Karpas-422 (cell line): ENCODE measurements at places on chromosomes 6 and 20.
A peak's percentile ranks its signal among the peaks of the same experiment; 100 is the strongest.

DNA sequence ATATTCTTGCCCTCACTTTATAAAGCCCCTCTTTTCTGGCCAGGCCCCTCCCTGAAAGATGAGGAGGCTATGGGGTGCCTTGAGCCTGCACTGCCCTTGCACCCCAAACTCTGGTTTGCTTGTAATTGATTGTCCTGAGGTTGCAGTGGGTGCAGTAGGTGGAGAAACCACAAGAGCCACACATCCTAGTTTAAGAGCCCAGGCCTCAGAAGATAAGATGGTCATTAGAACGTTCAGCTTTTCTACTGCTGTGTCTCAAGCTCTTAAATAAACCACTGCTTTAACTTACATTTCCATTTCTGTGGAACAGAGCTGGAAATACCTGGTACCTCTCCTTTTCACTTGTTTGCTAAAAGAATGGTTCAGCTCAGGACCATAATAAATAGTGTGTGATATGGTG lies 9.0 kb downstream of the MRAP2 start:
- no peak for DNase-seq

- no peak for DNase-seq
Measured at GRCh38 chr6:150266963-150267685, 101.7 kb upstream of the IYD start.

DNA sequence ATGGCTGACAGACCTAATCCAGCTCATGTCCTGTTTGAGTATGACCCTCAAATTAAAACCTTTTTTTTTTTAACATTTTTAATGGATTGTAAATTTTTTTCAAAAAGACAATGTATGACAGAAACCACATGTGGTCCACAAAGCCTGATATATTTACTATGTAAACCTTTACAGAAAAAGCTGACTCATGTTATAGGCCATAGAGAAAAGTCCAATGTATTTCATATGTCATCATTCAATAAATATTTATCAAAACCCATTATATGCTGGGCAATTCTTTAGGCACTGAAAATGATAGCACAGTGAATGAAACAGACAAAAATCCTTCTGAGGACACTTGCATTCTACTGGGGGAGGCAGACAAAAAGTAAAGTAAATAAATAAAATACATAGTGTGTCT lies 826.2 kb upstream of the FLRT3 start:
- DNase-seq = no peak

DNA sequence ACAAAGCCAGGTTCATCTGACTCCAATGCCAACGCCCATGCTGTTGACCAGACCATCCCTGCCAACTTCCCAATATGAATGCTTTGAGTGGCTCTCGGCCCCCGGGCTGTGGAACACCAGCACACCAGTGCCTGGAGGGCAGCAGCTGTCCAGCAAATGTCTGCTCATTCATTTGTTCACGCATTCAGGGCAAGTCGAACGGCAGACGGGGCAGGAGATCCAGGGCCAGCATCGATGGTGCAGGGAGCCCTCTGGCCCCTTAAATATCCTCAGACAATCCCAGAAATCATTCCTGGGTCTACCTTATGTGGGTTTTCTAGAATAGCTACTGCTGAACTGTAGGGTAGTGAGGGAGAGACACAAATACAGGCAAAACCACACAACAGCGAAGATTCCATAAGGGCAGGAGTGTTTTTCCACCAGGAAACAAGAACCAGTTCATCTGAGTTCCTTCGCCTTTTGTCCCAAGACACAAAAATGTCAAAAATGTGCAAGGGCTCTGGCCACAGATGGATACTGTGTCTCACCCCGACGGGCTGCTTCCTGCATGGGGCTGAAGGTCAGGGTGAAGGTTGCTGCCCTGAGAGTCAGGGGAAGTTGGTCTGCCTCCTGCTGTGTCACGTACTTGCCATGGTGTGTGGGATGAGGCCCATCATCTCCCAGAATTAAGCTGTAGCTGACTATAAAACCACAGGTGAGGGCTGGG lies 15.5 kb downstream of the RIPOR3 start:
- no peak for DNase-seq

- no peak for DNase-seq
Measured at GRCh38 chr20:47801079-47801478, 15.8 kb upstream of the SULF2 start.

- peak; percentile 7 for DNase-seq
Measured at GRCh38 chr6:20892365-20892764, 358.1 kb downstream of the CDKAL1 start.

DNA sequence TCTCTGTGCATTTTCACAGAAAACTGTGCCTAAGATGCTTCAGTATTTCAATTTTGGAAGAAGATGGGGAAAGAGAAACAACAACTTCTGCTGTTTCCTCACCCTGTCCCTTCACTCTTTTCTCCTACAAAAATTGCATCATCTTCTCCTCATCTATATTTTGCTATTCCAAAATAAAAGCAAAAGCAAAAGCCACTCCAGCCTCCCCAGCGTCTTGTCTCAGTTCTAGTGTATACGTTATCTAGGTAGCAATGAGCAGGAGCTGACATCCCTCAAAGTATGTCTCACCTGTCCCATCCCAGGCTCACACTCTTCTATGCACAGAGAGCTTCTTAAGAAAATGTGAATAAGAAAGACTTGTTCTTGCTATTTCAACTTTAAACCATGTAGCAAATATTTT lies 163.8 kb upstream of the TAB2 start:
- DNase-seq = no peak

GRCh38 chr6:168071620-168072019 lies 7.4 kb downstream of the FRMD1 start:
- DNase-seq = peak; percentile 48

DNA sequence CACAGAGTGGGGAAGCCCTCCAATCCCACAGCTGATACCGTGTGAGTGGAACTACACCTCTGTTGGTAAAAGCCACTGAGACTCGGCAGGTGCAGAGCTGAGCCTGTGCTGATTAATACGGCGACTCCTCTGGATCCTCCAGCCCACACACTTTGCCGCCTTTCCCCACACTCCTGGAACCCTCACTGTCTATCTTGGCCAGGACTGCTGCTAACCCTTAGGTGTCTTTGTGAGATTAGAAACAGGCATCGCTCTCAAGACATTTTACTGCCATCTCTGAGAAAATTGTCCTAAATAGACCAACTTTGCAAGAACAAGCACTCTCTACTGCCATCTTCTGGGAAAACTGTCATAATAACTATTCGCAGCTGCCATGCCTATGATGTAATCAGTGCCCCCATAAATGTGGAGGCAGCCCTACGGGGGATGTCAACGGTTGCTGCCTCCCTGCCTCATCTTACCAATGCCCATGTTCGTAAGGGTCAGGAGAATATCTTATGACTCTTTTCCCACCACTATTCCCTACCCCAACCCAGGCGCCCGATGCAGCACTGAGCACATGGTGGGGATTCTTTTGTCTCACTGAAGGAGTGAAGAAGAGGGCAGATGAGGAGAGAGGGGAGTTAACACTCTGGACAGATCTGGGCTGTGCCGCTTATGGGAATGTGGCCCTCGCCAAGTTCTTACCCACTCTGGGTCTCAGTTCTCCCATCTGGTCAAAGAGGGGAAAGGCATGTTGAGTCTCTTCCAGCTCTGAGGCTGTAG lies 26.1 kb upstream of the KCNB1 start:
- peak; percentile 77 for DNase-seq

GRCh38 chr6:44535446-44535845 lies 147.9 kb downstream of the CDC5L start:
- no peak for DNase-seq

- DNase-seq = no peak
Measured at GRCh38 chr6:7073821-7074525, 33.8 kb upstream of the RREB1 start.

- DNase-seq = no peak
Measured at GRCh38 chr6:71676298-71676697, 210.1 kb upstream of the RIMS1 start.

- DNase-seq = no peak
Measured at GRCh38 chr6:15874326-15874725, 211.5 kb upstream of the DTNBP1 start.

DNA sequence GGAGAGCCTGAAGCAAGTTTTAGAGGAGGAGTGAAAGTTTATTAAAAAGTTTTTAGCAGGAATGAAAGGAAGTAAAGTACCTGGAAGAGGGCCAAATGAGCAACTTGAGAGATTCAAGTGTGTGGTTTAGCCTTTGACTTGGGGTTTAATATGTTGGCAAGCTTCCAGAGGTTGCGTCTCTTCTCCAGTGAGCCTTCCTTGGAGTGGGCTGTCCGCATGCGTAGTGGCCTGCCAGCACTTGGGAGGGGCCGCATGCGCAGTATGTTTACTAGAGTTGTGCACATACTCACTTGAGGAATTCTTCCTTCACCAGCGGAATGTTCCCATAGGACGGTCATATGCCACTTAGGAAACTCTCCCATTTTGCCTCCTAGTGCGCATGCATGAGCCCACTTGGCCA lies 235.2 kb downstream of the ALDH8A1 start:
- DNase-seq = no peak
